Large intestine (tissue), 12 donors: ENCODE measurements at places on chromosomes 6 and 20. TPM values are rescaled to one million over a fixed set of nuclear protein-coding genes. Genes with fewer than 3 reads are reported as not detected.
A peak's percentile ranks its signal among the peaks of the same experiment; 100 is the strongest.

- no peaks in the 10 kb centered on the region for H3K27me3 ChIP-seq
- no peak for DNase-seq
- no peaks in the 10 kb centered on the region for H3K4me1 ChIP-seq
- no peak overlapping the region for H3K4me3 ChIP-seq
- no peak overlapping the region for H3K27ac ChIP-seq
- H3K36me3 ChIP-seq, result no peaks in the 10 kb centered on the region
Measured at GRCh38 chr6:9927275-9927674, 487.6 kb downstream of the TFAP2A start.

- no peak overlapping the region for H3K27ac ChIP-seq
- H3K4me3 ChIP-seq, result no peak overlapping the region
- peaks cover 45% of the 10 kb centered on the region for H3K36me3 ChIP-seq
- no peak for DNase-seq
- H3K27me3 ChIP-seq, result no peaks in the 10 kb centered on the region
- peaks cover 4% of the 10 kb centered on the region for H3K4me1 ChIP-seq
Measured at GRCh38 chr6:12017263-12017662, 5.2 kb downstream of the HIVEP1 start.

DNA sequence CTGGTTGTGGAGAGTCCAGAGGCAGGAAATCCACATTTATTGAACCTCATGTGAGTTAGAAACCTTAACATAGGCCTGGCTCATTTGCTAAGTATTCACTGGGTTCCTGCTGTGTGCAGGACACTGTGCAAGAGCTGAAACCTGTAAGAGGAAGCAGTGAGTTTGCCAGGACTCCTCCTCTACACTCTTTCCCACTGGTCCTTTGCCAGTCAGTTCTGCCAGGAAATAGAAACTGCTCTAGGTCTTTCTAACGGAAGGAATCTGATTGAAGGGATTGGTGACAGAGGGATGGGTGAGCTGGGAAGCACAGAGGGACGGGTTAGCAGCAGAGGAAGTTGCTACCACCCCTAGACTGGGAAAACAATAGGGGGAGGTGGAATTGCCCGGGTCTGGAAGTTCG lies 234.2 kb upstream of the ECI2 start:
- H3K27ac ChIP-seq, result no peak overlapping the region
- no peaks in the 10 kb centered on the region for H3K36me3 ChIP-seq
- peaks cover 8% of the 10 kb centered on the region for H3K4me1 ChIP-seq
- no peaks in the 10 kb centered on the region for H3K27me3 ChIP-seq

- DNase-seq, result no peak
- H3K36me3 ChIP-seq, result no peaks in the 10 kb centered on the region
- no peaks in the 10 kb centered on the region for H3K27me3 ChIP-seq
- no peaks in the 10 kb centered on the region for H3K4me1 ChIP-seq
- H3K4me3 ChIP-seq, result no peak overlapping the region
- no peak overlapping the region for H3K27ac ChIP-seq
Measured at GRCh38 chr20:10180651-10181235, 37.9 kb upstream of the SNAP25 start.

- peaks cover 8% of the 10 kb centered on the region for H3K36me3 ChIP-seq
- H3K27ac ChIP-seq, result no peak overlapping the region
- peaks cover 17% of the 10 kb centered on the region for H3K4me1 ChIP-seq
- H3K4me3 ChIP-seq, result no peak overlapping the region
Measured at GRCh38 chr20:51493346-51493791, 49.1 kb downstream of the NFATC2 start.

DNA sequence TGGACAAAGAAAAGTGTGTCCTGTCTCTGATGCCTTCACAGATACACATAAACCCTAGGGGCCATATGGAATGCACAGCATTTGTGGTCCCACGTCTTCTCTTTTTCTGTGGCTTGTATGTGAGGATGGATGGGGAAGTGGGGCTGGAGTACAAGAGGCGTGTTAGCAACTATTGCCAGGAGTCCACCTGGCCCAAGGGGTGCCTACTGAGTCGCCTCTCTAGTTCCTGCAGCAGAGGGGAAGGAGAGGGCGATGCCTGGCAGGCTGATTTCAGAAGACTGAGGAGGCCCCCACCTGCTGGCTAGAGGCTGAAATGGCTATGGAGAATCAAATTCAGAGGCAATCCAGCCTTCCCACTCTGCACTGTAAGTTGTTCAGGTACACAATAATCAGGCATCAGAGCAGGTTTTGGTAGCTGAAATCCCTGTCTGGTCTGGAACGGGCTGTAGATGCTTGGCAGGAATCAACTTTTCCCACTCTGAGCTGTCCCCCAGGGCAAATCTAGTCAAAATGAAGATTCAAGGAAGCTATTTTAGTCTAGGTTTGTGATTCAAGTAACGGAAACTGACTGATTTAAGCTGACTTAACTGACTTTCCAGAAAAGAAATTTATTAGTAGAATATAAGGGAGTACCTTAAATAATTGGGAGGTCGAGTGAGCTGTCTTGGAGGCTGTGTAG lies 14.9 kb upstream of the PPARD start:
- H3K27ac ChIP-seq, result no peak overlapping the region
- no peak overlapping the region for H3K4me3 ChIP-seq
- no peaks in the 10 kb centered on the region for H3K4me1 ChIP-seq
- peak; percentile 63 for DNase-seq
- H3K36me3 ChIP-seq, result no peaks in the 10 kb centered on the region
- no peaks in the 10 kb centered on the region for H3K27me3 ChIP-seq

GRCh38 chr6:36959555-36960250 lies 5.2 kb downstream of the PI16 start:
- H3K27me3 ChIP-seq, result peaks cover 2% of the 10 kb centered on the region
- no peaks in the 10 kb centered on the region for H3K36me3 ChIP-seq
- DNase-seq, result no peak
- H3K4me3 ChIP-seq, result no peak overlapping the region

- peaks cover 8% of the 10 kb centered on the region for H3K4me1 ChIP-seq
- peaks cover 3% of the 10 kb centered on the region for H3K27me3 ChIP-seq
- DNase-seq, result no peak
- no peak overlapping the region for H3K27ac ChIP-seq
- H3K36me3 ChIP-seq, result no peaks in the 10 kb centered on the region
Measured at GRCh38 chr6:15675536-15676220, 12.8 kb upstream of the DTNBP1 start.

- no peak overlapping the region for H3K27ac ChIP-seq
- no peaks in the 10 kb centered on the region for H3K4me1 ChIP-seq
- DNase-seq, result no peak
- H3K36me3 ChIP-seq, result no peaks in the 10 kb centered on the region
- peaks cover 5% of the 10 kb centered on the region for H3K27me3 ChIP-seq
- H3K4me3 ChIP-seq, result no peak overlapping the region
Measured at GRCh38 chr6:170485159-170485558, 67.9 kb downstream of the PSMB1 start.

DNA sequence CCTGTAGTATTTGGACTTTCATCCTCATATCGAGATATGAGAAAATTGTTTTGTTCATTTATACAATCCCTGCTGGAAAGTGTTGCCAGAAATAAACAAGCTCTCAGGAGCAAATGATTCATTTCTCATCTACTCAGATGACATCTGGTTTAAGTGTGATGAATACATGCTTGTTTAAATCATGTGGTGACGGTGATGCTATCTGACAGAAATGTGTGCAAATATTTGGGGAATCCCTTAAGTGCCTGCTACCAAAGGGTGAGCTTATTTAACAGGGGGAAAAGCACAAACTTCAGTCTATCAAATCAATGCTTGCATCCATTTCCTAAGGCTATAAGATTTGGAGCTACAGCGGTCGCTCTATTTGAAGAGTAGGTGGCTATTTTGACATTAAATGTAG lies 368.3 kb upstream of the SASH1 start:
- no peaks in the 10 kb centered on the region for H3K27me3 ChIP-seq
- H3K36me3 ChIP-seq, result no peaks in the 10 kb centered on the region
- no peak for DNase-seq

DNA sequence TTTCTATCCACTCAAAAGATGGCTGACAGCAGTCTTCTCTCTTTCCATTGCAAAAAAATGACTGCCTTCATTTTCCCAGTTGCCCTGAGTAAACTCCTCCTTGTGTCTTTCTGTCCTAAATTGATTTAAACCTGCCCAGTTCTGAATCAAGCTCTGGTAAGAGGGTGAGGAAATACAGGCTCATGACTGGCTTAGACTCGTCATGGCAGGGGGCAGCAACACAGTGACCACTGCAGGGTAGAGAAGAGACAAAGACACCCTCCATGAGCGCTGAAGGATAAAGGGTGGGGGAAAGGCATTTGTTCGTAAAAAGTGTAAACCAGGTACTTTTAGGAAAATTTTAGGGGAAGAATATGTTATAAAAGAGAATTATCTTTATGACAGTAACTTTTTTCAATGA lies 738.2 kb upstream of the FLRT3 start:
- H3K27me3 ChIP-seq, result no peaks in the 10 kb centered on the region
- DNase-seq, result no peak
- H3K27ac ChIP-seq, result no peak overlapping the region
- H3K36me3 ChIP-seq, result no peaks in the 10 kb centered on the region

Gene SOBP
- polyA plus RNA-seq, result 4.6 TPM

Gene VSX1
- polyA plus RNA-seq, result 0.03 TPM

Gene NR2E1
- polyA plus RNA-seq, result not detected

Gene ZFP57
- not detected for polyA plus RNA-seq

Gene FOXA2
- polyA plus RNA-seq, result 8.2 TPM

Gene C6orf163
- 3.1 TPM for polyA plus RNA-seq
